ENCODE measurements at places on chromosomes 12 and 14.

DNA sequence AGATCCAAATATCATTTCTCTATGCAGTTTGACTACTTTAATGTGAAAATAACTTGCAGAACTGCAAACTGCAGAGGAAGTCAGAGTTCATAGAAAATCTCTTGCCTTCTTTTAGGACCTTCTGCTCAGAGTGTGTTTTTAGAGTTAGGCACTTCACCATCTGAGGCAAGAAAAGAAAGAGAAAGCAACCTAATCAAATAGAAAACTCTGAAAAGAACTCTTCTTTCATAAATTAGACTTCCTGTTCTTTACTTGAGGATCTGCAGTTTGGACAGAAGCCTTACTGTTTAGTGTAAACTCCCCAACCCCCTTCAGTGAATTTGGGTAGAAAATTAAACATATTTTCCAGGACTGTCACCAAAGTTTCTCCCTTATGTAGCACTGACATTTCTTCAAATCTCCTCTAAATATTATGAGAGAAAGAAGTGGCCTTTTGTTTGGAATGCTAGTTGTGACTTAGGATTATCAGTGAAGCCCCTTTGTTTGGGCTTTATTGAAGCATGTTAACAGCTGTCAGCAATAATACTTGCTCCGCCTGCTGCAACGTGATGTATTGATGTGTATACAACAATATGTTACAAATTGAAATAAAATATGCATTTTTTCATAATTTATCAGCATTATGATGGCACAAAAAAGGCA, 99.5 kb downstream of the PDZRN4 start:
- no peak for DNase-seq

GRCh38 chr14:101369916-101370592, 191.2 kb upstream of the DIO3 start:
- DNase-seq = no peak

GRCh38 chr12:3305904-3306619, 184.9 kb upstream of the PRMT8 start:
- DNase-seq = no peak

DNA sequence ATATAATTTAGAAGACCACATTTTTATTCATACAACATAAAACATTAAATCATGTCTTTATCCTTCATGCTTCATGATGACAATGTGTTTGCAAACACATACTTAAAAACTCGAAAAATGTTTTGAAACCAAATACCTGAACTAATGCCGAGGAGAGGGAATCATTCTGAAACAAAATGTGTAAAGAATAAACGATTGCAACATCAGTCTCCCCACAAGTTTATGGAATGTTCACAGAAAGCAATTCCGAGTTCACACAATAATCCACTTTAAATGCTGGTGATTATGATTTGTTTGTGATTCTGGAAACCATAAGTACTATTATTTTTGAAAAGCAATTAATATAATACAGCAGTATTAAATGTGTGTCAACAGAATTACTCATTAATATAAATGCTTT, 84.5 kb upstream of the PDZRN4 start:
- no peak for DNase-seq

GRCh38 chr14:67675219-67675582, 769 bp upstream of the VTI1B start:
- no peak for DNase-seq

DNA sequence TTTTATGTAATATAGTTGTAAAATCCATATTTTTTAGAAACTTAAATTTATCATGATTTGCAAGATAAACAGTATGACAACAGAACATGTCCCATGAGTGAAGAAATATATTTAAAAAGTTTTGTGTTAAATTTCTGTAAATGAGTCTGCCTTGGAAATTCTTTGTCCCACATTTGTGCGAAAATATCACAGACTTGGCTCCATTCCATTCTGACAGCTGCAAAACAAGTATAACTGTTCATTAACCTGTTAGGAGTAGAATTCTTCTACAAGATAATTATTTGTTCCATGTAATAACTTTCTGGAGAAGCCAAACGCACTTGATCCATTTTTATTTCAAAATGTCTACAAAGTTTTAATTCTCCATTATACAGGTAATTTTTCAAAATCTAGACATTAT, 37.9 kb downstream of the MDM1 start:
- no peak for DNase-seq

DNA sequence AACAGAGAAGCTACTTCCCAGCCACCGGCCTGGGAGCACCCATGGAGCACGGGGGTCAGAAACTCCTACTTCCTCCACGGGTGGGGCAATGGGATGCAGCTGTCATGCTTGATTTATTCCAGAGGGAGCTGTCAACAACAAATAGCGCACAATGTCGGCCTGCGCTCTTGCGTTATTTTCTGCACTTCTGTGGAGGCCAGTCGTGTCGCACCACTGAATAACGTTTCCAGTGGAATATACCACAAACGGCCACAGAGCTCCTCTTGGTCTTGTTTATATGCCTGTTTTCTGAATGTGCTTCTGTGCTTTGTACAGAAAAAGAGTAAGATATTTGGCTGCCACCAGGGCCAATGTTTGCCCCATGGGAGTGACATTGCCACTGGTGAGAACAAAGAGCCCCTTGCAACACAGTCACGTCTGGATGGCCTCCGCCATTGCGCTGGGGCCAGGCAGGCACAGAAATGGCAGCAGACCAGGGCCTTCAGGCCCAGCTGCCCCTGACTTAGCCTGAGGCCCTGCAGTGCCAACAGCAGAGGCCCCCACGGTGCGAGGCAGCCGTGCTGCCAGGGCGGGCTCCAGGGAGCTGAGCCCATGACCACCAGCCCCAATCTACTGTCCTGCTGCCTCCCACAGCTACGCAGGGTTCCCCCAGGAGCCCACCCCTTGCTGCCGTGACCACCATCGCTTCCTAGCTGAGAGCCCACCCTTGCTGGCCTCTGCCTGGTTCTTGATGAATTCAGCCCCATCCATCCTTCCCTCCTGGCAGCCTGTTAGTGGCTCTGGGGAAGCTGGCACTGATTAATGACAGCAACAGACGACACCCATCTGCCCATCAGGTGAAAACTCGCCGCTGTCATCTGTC, 28.9 kb upstream of the TMEM179 start:
- no peak for DNase-seq

- no peak for DNase-seq
These were observed 266.4 kb downstream of the NAV3 start for GRCh38 chr12:78096909-78097597.

DNA sequence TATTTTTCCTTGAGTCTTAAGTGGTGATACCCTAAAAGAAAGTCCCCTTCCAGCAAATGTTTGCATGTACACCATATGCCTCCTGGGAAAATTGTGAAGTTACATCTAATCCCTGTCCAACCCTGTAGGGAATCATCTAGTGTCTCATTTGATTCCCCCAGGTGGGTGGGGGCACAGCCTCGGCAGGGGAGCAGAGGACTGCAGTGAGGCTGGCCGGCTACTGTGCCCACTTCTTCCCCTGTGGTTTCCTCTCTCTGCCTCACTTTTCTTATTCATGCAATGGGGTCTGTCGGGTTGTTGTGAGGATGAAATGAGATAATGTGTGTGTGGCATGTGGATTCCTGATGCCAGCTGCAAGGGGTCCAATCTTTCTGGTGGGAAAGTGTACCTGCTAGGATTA, 6.0 kb downstream of the PAPLN start:
- DNase-seq = no peak

GRCh38 chr12:104494137-104494792, 37.5 kb downstream of the CHST11 start:
- no peak for DNase-seq

- DNase-seq = no peak
These were observed 122.4 kb upstream of the AMIGO2 start for GRCh38 chr12:47202176-47202575.

DNA sequence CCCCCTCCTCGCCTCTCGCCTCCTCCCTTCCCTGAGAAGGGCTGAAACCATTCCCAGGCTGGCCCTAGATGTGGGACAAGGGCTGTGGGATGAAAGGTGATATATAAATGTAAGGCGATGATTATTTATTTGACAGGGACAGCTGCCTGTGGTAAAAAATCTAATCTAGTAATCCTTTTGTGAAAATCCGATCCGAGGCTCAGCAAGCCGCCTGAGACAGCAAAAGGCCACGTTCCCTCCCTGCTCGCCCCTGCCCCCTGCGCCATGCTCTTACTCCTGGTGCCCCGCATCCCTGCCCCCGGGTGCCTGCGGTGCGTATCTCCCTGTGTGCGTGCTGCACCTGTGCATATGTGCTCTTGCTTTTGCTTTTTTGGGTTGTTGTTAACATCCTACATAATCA, 65.2 kb downstream of the TSPAN9 start:
- DNase-seq = no peak

DNA sequence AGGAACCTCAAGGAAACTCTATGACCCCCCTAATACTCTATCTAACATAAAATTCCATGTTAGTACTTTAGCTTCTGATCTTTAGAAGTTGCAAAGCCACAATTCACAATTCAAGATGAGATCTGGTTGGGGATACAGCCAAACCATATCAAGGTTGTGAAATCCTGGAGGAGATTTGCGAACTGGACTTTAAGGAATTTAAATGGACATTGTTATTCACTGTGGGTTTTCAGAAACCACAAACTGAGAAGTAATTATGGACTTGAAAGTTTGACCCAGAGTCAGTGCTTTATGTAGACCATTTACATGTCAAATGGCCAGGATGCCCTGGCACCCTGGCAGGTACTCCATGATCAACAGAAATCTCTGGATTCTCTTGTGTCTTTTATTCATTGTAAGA, 14.2 kb upstream of the CDKL1 start:
- peak; percentile 54 for DNase-seq

DNA sequence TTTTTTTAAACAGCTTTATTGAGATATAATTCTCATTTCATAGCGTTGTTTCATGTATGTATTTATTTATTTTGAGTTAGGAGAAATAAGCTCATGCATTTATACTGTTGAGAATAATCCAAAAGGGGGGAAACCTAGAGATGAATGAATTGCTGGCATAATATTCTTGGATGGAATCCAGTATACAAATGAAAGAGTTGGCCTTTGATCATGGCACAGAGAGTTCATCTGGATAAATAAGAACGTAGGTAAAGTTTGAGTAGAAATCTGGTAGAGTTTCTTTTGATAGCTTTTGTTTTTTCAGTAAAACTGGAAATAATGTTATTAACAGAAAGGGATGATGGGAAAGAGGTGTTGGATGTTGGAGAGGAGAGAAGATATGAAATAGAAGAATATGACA, 166.2 kb downstream of the LRRK2 start:
- no peak for DNase-seq

DNA sequence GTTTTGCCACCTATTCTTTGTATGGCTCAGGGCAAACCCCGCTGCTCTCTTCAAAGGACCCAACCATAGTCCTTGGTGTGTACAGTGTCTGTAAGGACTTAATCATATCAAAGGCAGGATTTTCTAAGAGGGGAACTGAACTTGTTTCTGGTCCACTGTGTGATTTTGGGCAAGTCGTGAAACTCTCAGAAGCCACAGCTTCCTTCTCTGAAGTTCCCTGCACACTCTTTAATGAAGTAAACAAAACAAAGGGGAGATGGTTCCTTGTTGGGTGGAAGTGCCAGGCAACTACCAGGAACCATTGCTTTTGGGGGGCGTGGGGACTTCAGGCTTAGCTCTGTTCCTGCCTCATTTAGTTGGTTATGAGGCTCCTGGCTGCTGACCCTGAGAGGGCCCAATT, 152.4 kb downstream of the VRK1 start:
- no peak for DNase-seq

Measured in HFFc6 (cell line).